H1 (cell line): ENCODE measurements at places on chromosomes 2 and 18.

DNA sequence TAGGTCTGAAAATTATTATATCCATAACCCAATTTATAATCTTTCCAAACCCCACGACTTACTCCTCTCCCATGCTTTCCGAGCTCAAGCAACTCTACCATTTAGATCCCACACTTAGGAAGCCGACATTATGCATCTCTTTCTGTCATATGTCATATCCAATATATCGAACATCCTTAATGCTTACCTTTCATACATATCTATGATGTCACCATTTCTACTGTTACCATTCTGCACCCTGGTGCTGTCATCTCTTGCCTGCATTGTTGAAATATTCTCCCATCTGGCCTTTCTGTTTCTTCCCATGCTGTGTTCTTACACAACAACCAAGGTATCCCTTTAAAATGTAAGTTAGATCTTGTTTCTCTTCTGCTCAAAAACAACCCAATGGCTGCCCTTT, 127.1 kb upstream of the MC4R start:
- H3K4me3 ChIP-seq, result no peak overlapping the region
- H3K36me3 ChIP-seq, result no peaks in the 10 kb centered on the region
- H3K4me1 ChIP-seq, result no peaks in the 10 kb centered on the region
- DNase-seq, result no peak
- no peak overlapping the region for H3K27ac ChIP-seq

GRCh38 chr2:47815764-47816163, 32.8 kb downstream of the MSH6 start:
- no peaks in the 10 kb centered on the region for H3K4me1 ChIP-seq
- no peak overlapping the region for H3K27ac ChIP-seq
- peaks cover 28% of the 10 kb centered on the region for H3K36me3 ChIP-seq
- DNase-seq, result no peak
- H3K4me3 ChIP-seq, result no peak overlapping the region

DNA sequence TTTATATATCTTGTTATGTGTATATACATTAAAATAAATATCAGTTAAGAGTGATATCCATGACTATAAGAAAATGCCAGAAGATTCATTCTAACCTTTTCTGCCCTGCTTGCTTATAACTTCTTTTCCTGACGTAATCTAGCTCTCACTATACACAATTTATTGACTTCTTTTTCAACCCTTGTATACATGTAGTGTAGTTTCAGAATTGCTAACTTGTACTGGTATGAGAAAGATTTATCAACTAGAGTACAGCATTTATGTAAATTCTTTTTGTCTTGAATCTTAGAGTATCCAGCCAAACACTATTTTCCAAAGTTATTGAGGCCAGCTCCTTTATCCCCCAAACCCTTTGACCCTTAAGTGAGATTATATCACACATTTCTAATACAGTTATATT, 798.0 kb upstream of the RAB6C start:
- H3K36me3 ChIP-seq, result no peaks in the 10 kb centered on the region
- no peak overlapping the region for H3K27ac ChIP-seq
- H3K4me3 ChIP-seq, result no peak overlapping the region
- no peak for DNase-seq
- no peaks in the 10 kb centered on the region for H3K4me1 ChIP-seq

DNA sequence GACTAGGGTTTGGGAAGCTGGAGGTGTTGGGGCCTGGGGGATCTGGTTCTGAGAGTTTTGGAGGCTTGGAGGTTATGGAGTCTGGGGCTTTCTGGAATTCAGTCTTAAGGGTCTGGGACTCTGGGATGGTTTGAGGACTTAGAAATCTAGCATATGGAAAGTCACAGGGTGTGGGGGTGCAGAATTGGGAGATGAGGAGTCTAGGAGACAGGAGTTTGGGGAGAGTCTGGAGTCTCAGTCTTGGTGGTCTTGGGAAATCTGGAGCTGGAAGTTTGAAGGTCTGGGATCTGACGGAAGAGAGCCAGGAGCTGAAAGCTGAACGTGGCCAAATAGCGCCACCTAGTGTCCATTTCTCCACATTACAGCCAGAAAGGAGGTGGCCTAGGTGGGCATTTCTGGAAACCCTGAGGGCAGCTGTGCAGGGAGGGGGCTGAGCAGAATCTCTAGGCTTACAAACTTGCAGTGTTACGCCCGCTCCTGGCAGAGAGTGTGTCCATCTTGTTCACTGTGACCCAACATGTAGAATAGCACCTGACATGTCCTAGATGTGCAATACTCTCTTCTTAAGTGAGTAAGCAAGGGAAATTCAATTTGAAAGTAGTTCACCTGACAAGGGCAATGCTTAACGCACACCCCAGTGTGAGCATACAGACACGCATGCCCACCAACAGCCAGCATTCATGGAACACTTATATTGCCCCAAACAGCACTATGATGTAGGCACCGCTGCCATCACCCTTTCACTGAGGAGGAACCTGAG, 204.8 kb downstream of the TFCP2L1 start:
- H3K36me3 ChIP-seq, result no peaks in the 10 kb centered on the region
- DNase-seq, result peak; percentile 96
- no peak overlapping the region for H3K4me3 ChIP-seq

GRCh38 chr18:78629426-78629825, 350.2 kb upstream of the SALL3 start:
- no peaks in the 10 kb centered on the region for H3K4me1 ChIP-seq
- H3K4me3 ChIP-seq, result no peak overlapping the region
- H3K27ac ChIP-seq, result no peak overlapping the region

GRCh38 chr2:139763705-139764104, 983.5 kb upstream of the NXPH2 start:
- no peak overlapping the region for H3K27ac ChIP-seq
- no peak for DNase-seq

- H3K4me1 ChIP-seq, result peaks cover 2% of the 10 kb centered on the region; the same call in 1 of the 2 replicates
- no peak overlapping the region for H3K27ac ChIP-seq
- no peaks in the 10 kb centered on the region for H3K27me3 ChIP-seq
- DNase-seq, result no peak
Measured at GRCh38 chr2:56474412-56475158, 290.8 kb downstream of the CCDC85A start.

DNA sequence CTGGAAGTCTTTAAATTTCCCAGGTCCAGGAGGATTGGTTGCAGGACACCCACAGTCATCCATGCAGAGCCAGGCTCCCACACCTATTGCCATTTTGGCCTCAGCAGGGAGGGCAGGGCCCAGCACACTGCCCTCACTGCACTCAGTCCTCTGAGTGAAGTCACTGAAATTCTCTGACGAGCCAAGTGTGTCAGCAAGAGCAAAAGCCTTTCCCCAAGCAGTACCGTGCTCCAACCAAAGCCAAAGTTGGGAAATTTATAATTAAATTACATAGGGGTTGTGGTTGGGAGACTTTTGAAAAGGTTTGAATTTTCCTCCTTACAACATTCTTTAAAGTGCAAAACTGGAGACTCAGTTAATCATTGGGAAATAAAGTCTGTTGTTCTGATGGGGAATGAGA, 98.5 kb upstream of the CD226 start:
- H3K4me1 ChIP-seq, result no peaks in the 10 kb centered on the region
- H3K36me3 ChIP-seq, result no peaks in the 10 kb centered on the region
- H3K27ac ChIP-seq, result no peak overlapping the region
- DNase-seq, result no peak

- no peak overlapping the region for H3K4me3 ChIP-seq
- no peaks in the 10 kb centered on the region for H3K4me1 ChIP-seq
- no peaks in the 10 kb centered on the region for H3K27me3 ChIP-seq
- no peaks in the 10 kb centered on the region for H3K36me3 ChIP-seq
- H3K27ac ChIP-seq, result no peak overlapping the region
- DNase-seq, result no peak
Measured at GRCh38 chr2:188971432-188971861, 2.7 kb upstream of the COL3A1 start.

DNA sequence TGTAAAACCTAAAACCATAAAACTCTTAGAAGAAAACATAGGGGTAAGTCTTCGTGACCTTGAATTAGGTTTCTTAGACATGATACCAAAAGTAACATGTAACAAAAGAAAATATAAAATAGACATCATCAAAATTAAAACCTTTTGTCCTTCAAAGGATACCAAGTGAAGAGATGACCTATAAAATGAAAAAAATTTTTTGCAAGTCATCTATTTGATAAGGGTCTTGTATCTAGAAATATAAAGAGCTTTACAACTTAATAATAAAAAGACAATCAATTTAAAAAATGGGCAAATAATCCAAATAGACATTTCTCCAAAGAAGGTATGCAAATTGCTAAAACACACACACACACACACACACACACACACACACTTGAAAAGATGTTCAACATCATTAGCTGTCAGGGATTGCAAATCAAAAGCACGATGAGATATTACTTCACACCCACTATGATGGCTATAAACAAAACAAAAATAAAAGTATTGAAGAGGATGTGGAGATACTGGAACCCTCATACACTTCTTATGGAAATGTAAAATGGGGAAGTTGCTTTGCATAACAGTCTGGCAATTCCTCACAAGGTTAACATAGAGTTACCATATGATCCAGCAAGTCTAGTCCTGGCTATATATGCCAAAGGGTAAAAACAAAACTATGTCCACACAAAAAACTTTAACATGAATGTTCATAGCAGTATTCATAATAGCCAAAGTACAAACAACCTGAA, 23.3 kb downstream of the SPDYA start:
- H3K4me1 ChIP-seq, result no peaks in the 10 kb centered on the region
- no peaks in the 10 kb centered on the region for H3K27me3 ChIP-seq
- no peak for DNase-seq

- H3K27me3 ChIP-seq, result no peaks in the 10 kb centered on the region
- DNase-seq, result no peak
- no peaks in the 10 kb centered on the region for H3K4me1 ChIP-seq
- H3K4me3 ChIP-seq, result no peak overlapping the region
- H3K27ac ChIP-seq, result no peak overlapping the region
Measured at GRCh38 chr2:4098137-4098536, 394.8 kb downstream of the DCDC2C start.

- no peaks in the 10 kb centered on the region for H3K27me3 ChIP-seq
- no peaks in the 10 kb centered on the region for H3K4me1 ChIP-seq
- no peak overlapping the region for H3K4me3 ChIP-seq
Measured at GRCh38 chr2:203671876-203672275, 34.6 kb upstream of the CD28 start.

GRCh38 chr2:235333076-235333475, 160.8 kb upstream of the AGAP1 start:
- no peaks in the 10 kb centered on the region for H3K27me3 ChIP-seq
- H3K4me3 ChIP-seq, result no peak overlapping the region
- no peaks in the 10 kb centered on the region for H3K36me3 ChIP-seq
- H3K27ac ChIP-seq, result no peak overlapping the region

DNA sequence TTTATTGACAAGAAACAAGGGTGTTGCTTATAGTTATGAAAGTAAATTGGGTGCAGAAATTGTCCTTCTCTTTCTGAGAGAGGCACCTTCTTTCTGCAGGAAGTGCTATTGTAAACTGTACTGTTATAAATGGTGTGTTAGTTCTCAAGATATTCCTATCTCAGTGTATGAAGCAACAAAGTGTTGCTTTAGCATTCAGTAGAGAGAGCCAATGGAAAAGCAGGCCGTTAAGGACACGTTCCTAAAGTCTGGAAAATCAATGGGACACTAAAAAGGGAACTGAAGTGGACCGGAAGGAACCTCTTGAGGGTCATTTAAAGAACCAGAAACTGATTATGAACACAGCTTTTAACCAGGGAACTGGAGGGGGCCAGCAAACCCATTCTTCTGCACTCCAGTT, 510.0 kb upstream of the ZEB2 start:
- no peak for DNase-seq
- H3K4me1 ChIP-seq, result no peaks in the 10 kb centered on the region
- no peak overlapping the region for H3K4me3 ChIP-seq
- no peak overlapping the region for H3K27ac ChIP-seq
- no peaks in the 10 kb centered on the region for H3K27me3 ChIP-seq

GRCh38 chr18:58491773-58492752, 136.8 kb downstream of the ALPK2 start:
- H3K36me3 ChIP-seq, result no peaks in the 10 kb centered on the region
- no peak overlapping the region for H3K27ac ChIP-seq
- H3K4me3 ChIP-seq, result no peak overlapping the region

DNA sequence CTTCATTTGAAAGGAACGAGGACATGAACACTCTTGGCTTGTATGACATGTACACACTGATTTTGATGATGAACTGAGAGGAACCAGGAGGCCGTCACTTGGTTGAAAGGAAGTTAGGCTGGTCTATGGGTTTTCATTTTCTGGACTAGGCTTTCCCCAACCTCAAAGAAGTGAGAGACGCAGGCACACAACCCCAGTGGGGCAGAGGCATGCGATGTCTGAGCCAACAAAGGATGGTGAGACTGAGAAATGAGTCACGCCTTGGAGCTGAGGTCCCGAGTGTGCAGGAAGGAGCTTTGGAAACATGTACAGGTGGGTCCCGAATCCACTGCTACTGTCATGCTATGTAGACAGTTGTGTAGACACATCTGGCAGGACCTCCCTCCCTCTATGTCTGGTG, 24.1 kb downstream of the SIGLEC15 start:
- H3K36me3 ChIP-seq, result no peaks in the 10 kb centered on the region; the same call in 1 of the 2 replicates
- DNase-seq, result no peak
- no peaks in the 10 kb centered on the region for H3K27me3 ChIP-seq
- no peaks in the 10 kb centered on the region for H3K4me1 ChIP-seq
- no peak overlapping the region for H3K27ac ChIP-seq
- no peak overlapping the region for H3K4me3 ChIP-seq

DNA sequence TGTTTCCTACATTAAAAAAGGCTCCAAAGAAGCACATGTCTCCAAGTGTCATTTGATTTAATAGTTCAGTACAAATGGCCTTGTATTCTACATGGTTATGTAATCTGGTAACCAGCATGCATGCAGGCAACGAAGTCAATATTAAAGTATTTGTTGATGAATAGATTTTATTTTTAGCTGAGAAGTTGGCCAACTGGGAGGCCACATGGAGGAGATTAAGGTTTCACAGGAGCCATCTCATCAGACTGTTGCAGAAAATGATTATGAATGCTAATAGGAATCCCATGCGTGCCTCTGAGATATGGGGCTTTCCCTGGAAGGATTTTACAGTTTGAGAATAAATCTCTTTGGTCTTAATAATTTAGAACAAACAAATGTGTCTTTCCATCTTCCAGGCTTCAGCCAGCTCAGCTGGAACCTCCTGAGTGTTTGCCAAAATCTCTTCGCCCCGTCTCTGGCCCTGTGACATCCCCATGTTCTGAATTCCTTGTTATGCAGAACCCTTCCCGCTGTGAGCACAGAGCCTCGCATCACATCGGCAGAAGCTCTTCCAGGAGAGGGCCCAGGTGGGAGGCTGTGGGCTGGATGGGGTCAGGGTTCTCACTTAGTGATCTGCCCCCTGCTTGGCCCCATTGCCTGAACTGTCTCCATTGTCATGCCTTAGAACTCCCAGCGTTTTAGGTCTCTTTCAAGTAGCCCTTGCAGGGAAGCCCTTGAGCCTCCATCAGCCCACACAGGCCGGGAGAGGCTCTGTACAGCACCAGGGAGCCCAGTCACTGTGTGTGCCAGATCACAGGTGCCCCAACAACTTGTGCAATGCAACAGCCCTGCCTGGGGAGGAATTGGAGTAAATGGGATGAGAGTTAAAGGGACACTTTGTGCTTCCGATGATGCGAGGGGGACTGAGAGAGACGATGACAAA, 190.5 kb upstream of the TWIST2 start:
- peaks cover 7% of the 10 kb centered on the region; the same call in 1 of the 2 replicates for H3K4me1 ChIP-seq
- DNase-seq, result peak; percentile 27
- H3K27me3 ChIP-seq, result no peaks in the 10 kb centered on the region
